ENCODE measurements at places on chromosomes 11 and 22.

DNA sequence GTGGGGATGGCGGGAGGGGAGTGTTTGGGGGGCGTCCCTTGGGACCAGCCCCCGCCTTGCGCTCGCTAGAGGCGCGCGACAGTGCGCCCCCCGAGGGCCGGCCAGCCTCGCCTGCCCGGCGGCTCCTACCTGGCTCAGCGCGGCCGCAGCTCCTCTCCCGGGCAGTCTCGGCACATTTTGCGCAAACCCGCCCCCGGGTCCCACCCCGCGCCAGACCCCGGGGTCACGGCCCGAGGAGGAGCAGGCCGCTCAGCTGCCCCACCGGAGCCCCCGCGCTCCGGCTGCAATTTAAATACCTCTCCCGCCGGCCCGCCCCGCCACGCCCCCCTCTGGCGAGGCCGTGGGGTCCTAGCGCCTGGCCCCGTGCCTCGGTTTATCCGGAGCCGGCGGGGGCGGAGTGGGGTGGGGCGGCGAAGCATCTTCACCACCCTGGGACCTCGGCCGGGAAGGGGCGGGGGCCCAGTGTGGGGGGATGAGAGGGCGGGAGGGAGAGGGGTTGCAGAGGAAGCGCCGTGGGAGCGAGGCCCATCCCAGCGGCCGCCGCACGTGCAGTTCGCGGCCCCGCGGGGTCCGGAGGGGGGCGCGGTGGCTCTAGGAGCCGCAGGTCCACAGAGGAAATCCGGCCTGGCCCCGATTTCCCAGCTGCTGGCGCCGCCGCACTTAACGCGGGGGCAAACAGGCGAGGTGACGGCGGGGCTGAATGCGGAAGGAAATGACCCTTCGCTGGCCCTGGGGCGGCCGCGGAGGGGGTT is at the start of gene LRRC32:
LRRC32 (minus strand) TSS at position 263 of the 752 bp plus-strand sequence. CDS start 4,793 bp downstream, outside the sequence.
- peak; percentile 36 for DNase-seq

DNA sequence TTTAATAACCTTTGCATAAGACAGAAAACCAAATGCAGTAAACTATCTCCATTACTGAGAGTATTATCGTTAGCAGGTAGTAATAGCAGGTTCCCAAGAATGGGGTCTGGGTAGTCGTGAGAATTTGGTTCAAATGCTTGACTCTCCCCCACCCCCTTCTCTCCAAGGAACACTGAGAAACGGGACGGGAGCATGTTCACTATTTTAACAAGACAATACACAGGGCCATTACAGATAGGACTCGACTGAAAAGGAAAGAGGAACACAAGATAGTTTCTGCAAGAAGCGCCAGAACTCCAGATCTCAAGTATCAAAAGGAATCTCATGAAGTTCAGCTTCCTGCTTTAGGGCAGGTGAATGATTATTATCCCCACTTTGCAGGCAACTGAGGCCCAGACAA is 27.0 kb downstream of the KMT5B start:
- no peak for DNase-seq

DNA sequence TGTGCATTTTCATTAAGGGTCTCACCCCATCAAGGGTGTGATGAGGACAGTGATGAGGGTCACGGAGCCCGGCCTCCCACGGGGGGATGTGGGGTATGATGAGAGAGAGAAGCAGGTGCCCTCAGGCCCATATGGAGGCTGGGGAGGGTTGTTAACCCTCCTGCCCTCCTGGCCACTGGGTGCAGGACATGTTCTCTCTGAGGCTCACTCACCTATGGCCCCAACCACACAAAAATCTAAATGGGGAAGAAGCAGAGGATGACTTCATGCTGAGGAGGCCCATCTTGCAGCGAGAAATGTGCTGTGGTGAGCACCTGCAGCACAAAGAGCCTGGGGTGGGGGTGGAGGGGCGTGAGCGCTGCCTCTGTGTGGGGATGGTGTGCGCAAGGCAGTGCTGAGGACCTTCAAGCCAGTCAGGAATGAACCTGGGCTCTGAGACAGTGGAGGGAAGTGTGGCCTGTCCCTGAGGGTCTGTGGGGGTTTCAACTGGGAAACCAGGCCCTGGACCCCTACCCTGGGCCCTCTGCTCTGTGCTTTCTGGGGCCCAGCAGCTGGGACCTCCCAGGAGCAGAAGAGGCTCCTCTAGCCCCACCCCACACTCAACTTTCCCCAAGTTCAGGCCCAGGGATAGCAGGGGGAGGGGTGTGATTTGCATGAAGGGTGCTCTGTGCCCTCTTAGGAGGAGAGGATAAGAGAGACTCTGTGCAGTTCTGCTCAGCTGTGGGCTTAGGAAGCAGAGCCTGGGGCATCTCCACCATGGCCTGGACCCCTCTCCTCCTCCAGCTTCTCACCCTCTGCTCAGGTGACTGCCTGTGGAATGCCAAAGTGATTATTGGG is 43.0 kb upstream of the TOP3B start:
- DNase-seq, result no peak

GRCh38 chr11:1062075-1062820 is 12.4 kb upstream of the MUC2 start:
- DNase-seq, result no peak

DNA sequence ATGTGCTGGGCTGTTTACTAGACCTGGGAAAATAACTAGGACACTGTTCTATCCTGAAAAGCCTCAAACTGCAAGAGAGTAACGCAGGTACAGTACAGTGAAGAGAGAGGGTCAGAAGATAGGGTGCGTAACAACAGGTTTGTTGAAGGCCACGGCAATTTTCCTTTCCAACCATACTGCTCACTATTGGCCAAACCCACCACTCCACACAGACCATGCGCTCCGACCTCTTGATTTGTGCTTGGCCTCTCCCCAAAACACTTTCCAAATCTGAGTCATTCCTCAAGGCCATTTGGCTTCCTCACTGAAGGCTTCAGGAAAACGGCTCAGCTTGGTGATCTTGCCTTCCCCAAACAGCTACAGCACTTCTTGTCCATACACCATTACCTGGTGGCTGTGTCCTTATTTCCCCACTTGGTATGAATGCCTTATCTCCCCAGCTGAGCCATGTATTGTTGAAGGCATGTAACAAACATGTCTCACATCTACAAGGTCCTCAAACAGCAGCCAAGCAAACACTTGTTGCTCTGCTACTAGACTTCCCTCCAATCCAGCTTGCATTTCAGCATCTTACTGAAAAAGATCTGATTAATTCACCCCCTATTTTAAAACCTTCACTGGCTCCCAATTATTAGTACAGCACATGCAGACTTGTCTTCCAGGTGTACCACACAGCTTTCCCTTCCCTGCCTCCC is 40.9 kb downstream of the TCF20 start:
- no peak for DNase-seq

DNA sequence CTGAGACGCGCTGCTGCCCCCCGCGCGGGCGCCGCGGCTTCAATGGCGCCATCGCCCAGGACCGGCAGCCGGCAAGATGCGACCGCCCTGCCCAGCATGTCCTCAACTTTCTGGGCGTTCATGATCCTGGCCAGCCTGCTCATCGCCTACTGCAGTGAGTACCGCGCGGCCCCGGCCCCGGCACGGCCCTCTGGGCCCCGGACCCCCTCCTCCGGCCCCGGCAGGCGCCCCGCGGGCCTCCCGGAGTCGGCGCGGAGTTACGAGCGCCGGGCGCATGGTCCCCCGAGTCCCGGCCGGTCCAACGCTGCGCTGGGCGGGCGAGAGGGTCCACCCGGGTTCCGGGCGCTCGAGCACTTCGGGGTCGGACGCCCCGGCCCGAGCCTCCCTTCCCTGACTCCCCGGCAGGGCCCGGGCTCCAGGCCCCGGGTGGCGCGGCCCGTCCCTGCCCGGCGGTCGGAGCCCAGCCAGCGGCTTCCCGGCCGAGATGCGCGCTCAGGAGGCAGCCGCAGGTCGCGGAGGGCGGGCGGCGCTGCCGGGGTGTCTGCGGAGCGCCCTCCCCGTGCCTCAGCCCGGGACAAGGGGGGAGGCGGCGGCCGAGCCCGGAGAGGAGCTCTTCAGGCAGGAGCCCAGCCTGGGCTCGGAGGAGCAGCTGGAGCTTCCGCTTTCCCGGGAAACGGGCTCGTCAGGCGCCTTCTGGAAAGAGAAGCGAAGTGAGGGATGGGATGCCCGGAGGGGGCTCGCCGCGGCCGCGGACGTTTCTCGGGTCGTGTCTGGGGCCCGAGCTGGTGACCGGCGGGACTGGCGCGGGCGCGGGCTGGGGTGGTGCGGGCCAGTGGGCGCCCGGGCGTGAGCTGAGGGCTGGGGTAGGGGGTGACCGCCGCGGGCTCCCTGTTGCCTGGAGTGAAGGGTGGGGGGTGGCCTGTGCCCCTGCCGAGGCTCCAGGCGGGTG is 1337.8 kb downstream of the BRD1 start:
- no peak for DNase-seq

DNA sequence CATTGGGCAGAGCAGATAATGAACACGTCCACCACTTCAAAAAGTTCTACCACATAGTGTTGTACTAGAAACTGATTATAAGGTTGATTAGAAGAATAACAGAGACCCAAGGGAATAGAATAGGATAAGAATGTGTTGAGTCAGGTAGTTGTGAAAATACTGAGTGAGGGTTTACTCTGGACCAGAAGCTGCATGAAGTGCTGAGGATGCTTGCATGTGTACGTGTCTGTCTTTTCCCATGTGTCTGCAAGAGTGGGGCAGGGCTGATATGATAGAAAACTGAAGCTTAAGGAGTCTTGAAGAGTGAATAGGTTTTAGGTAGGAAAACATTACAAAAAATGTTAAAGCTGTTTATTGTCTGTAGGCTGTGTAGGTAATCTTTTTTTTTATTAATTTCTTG is 20.6 kb downstream of the TRPC6 start:
- DNase-seq, result no peak

DNA sequence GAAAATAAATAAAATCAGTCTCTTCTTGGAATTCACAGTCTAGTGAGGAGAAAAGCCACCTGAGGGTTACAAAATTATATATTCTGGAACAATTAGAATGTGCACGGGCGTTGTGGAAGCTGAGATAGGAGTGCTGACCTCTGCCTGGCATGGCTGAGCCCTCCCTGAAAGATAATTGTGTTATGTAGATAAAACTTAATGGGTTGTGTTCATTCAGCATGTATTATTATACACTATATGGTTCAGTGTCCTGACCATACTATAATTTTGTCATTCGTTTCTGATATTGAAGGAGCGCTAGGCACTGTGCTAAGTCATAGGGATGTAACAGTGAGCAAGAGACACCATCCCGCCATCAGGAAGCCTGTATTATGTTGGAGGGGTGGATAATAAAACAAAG is 3.7 kb downstream of the ACAT1 start:
- DNase-seq, result no peak

DNA sequence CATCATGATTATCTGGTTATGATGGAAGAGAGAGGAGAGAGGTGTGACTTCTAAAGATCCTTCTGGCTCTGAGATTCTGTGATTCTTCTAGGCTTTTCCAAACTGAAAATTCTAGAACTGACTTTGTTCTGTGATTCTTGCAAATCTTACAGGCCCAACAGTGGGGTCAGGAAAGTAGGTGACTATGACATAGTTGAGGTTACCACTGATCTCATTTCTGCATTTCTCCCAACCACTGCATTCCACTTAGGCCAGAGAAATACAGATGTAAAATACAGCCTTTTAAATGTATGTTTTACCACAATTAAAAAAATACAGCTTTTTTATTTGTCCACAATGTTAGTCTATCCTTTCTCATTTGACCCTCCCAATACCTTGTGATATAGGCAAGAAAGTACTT is 83.7 kb downstream of the STIM1 start:
- no peak for DNase-seq

DNA sequence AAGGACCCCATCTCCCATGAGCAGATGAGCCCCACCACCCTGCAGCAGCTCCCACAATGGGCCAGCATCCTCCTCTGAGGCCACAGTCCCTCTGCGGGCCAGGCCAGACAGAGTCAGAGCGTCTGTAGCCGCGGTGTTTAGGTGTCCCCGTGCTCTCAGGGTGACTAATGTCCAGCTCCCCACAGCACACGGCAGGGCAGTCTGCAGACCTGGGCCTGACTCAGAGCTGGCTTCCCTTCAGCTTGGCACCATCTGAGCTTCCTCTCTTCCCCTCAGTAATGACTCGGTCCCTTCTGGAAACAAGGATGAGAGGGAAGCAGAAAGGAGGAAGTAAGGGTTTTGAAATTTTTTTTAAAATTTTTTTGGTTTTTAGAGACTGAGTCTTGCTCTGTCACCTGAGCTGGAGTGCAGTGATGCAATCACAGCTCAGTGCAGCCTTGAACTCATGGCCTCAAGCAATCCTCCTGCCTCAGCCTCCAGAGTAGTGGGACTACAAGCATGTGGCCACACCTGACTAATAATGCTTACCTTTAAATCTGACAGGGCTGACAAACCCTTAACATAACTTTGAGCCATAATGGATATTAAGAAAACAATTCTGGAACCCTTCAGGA is 28.5 kb downstream of the LRRC74B start:
- no peak for DNase-seq

DNA sequence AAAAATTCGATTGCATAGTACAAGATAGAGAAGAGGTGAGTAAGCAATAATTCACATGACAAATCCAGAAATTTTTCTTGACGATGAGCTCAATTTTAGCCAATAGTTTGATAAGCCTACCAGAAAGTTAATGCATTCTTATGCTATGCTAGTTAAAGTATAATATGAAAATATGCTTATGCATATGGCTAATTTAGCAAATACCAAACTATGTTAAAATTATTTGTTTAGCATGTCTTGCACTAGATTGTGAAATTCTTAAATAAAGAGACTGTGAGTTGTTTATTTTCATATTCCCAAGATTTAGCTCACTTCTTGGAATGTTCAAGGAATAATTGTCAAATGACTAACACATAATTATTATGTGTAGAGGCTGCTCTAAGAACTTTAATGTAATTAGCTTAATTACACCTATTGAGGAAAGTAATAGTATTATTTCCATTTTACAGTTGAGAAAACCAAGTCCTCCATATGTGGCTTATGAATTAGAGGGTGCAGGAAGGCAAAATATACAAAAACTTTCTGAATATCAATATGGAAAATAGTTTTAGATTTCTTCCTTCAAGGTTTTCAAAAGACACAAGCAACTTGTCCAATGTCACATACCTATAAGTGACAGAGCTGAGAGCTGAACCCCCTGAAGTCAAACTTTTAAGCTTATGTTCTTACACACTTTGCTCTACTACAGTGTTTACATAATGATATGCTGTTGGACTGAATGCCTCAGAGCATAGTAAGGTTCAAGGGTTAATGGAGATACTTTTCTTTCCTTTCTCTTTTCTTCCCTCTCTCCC is 45.9 kb upstream of the ARHGAP20 start:
- DNase-seq, result no peak

GRCh38 chr22:19892257-19892879 is 37.7 kb upstream of the GNB1L start:
- DNase-seq, result peak; percentile 73

DNA sequence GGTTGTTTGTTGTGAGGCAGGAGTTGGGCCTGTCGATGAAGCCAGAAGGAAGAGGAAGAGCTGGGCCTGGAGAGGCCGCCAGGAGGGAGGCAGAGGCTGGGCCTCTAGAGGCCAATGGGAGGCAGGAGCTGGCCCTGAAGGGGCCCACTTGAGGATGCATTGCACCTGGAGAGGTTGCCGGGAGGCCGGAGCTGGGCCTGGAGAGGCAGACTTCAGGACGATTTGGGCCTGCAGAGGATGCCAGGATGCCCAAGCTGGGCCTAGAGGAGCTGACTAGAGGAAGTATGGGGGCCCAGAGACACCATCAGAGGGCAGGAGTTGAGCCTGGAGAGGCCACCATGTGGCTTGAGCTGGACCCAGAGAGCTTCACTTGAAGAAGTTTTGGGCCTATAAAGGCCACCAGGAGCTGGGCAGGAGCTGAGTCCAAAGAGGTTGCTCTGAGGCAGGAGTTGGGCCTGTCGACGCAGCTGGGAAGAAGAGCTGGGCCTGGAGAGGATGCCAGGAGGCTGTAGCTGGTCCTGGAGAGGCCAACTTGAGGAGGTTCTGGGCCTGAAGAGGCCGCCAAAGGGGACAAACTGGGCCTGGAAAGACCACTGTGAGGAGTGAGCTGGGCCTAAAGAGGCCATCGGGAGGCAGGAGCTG is 39.0 kb downstream of the OR4C45 start:
- DNase-seq, result no peak

GRCh38 chr11:8809939-8810539 is 101.0 kb upstream of the AKIP1 start:
- no peak for DNase-seq
